Sigmoid colon (tissue), 7 donors: ENCODE measurements at places on chromosomes 4 and X. TPM values are rescaled to one million over a fixed set of nuclear protein-coding genes. Genes with fewer than 3 reads are reported as not detected.

Gene ANTXR2
- polyA plus RNA-seq: 28.5 TPM

- no peak overlapping the region for H3K4me3 ChIP-seq
- H3K27ac ChIP-seq: no peak overlapping the region
- no peaks in the 10 kb centered on the region for H3K36me3 ChIP-seq
- DNase-seq: no peak
- H3K4me1 ChIP-seq: no peaks in the 10 kb centered on the region
Measured at GRCh38 chrX:150377005-150377404, 13.9 kb downstream of the MAMLD1 start.

- no peaks in the 10 kb centered on the region for H3K36me3 ChIP-seq
- no peaks in the 10 kb centered on the region for H3K27me3 ChIP-seq
- no peak overlapping the region for H3K27ac ChIP-seq
- no peaks in the 10 kb centered on the region for H3K4me1 ChIP-seq
Measured at GRCh38 chr4:7725951-7726350, 213.7 kb downstream of the AFAP1 start.

Gene MAGEC2
- polyA plus RNA-seq: not detected

DNA sequence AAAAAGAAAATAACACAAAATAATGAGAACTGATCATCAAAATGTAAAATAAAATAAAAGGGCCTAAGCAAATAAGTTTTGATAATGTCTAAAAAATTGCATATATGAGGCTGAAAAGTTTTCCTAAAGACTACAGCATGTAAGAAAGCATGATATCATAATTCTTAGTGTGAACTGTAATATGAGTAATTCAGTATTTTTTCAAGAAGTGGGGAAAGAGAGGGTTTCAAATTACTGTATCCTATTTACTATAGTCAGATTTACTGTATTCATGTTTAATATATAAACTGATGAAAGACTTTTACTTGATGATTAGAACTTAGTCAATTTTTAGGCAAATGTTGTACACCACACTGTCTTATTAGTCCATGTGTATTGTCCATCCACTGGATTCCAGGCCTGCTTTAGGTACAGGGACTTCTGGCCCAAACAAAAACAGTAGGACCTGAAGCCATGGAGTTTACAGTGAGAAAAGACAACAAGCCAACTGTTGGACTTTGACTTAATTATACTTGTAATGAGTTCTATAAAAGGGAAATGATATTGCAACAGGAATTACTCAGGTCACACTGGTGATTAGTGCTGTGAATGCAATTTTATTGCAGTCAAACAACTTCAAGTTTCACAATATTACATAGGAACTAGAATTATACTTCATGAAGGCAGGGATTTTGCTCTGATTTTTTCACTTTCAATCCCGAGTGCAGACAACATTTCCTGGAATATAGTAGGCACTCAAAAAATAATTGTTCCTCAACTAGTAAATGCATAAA is 517.7 kb upstream of the GALNT7 start:
- no peak overlapping the region for H3K27ac ChIP-seq
- no peak for DNase-seq
- H3K36me3 ChIP-seq: no peaks in the 10 kb centered on the region
- no peak overlapping the region for H3K4me3 ChIP-seq
- no peaks in the 10 kb centered on the region for H3K4me1 ChIP-seq
- no peaks in the 10 kb centered on the region for H3K27me3 ChIP-seq

GRCh38 chr4:68256284-68256683 is 10.8 kb upstream of the TMPRSS11B start:
- no peaks in the 10 kb centered on the region for H3K36me3 ChIP-seq
- H3K4me1 ChIP-seq: no peaks in the 10 kb centered on the region
- H3K27ac ChIP-seq: no peak overlapping the region
- no peak overlapping the region for H3K4me3 ChIP-seq

GRCh38 chrX:10350981-10351380 is 194.2 kb downstream of the CLCN4 start:
- H3K4me3 ChIP-seq: no peak overlapping the region
- no peak for DNase-seq
- H3K27ac ChIP-seq: no peak overlapping the region
- no peaks in the 10 kb centered on the region for H3K4me1 ChIP-seq
- no peaks in the 10 kb centered on the region for H3K36me3 ChIP-seq

- H3K4me1 ChIP-seq: peaks cover 6% of the 10 kb centered on the region
- DNase-seq: no peak
- H3K4me3 ChIP-seq: no peak overlapping the region
- H3K36me3 ChIP-seq: no peaks in the 10 kb centered on the region
Measured at GRCh38 chrX:133384454-133384853, 30.8 kb downstream of the GPC4 start.

GRCh38 chrX:130916636-130917422 is 13.8 kb upstream of the ENOX2 start:
- no peaks in the 10 kb centered on the region for H3K4me1 ChIP-seq
- H3K4me3 ChIP-seq: no peak overlapping the region
- no peaks in the 10 kb centered on the region for H3K36me3 ChIP-seq
- H3K27me3 ChIP-seq: no peaks in the 10 kb centered on the region
- DNase-seq: no peak

Gene GAR1
- polyA plus RNA-seq: 21.3 TPM

DNA sequence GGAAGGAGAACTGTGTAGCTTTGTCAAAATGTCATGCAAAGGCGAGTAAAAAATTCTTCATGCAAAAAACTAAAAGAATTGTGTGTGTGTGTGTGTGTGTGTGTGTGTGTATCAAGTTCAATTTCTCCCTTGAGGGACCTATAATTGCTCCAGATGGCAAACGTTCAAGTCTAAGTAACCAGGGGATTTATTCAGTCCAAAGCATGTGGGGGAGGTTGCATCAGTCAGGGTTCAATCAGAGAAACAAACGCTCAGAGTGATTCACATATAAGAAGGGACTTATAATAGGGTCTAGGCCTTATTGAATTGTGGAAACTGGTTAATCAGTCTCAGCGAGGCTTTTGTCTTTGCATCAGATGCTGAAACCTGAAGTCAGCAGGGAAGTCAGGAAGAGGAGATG is 5.0 kb downstream of the DCAF8L1 start:
- DNase-seq: no peak
- H3K27ac ChIP-seq: no peak overlapping the region
- no peaks in the 10 kb centered on the region for H3K4me1 ChIP-seq
- no peaks in the 10 kb centered on the region for H3K27me3 ChIP-seq
- H3K4me3 ChIP-seq: no peak overlapping the region

Gene PKD2
- polyA plus RNA-seq: 7.3 TPM

Gene NUP62CL
- polyA plus RNA-seq: 3.2 TPM

Gene SSX2B
- polyA plus RNA-seq: not detected

DNA sequence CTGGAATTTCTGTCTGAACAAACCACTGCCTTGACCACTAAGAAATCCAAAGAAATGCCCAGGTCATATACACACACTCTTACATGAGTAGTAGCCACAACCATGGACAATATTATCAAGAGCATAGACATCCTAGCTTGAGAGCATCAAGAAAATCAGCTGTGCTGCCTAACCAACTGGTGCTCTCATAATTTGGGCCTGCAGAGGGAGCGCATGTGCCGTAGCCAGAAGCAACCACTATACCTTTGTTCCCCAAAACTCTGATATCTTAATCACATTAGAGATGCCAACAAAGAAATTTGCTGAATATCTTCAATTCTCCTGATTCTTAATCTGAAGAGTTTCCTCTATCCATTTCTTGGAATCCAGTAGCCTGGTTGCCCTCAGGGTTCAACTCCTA is 163.6 kb downstream of the ZNF674 start:
- DNase-seq: no peak
- H3K4me1 ChIP-seq: no peaks in the 10 kb centered on the region
- H3K27ac ChIP-seq: no peak overlapping the region
- no peak overlapping the region for H3K4me3 ChIP-seq

DNA sequence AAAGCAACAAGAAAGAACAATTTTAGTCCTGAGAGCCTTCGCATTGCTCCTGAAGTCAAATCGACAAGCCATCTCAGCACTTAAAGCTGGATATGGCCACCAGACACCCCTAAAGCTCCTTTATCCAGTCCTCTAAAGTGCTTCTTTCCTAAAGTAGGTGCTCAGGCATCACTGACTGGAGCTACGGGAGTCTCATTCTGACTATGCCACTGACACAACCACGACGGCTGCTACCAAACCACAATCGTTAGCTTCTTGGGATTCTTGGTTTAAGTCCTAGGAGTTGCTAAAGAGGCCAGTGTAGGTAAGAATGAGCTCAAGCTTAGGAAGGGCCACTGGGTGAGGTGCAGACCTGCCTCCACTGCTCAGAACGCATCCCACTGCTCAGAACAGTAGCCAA is 1.0 kb downstream of the SLC10A6 start:
- no peak for DNase-seq
- H3K4me3 ChIP-seq: peak overlapping the region; percentile 12
- H3K27ac ChIP-seq: no peak overlapping the region
- no peaks in the 10 kb centered on the region for H3K36me3 ChIP-seq
- H3K27me3 ChIP-seq: no peaks in the 10 kb centered on the region

DNA sequence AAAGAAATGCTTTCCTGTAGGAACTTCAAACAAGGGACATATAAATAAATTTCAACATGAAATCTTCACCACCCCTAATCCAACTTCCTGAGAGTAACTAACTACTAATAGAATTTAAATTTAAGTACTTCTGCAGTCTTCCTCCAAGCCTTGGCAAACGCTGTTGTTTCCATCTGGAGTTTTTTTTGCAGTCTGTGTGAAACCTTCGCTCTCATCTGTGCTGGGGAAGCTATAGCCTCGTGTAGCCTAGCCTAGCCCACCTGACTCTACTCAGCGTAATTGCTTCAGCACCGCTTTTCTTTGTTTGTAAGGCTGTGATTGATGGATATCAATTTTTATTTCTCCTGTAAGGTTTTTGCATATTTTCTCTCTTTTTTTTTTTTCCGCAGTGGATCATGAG is 30.9 kb downstream of the STOX2 start:
- no peak overlapping the region for H3K4me3 ChIP-seq
- H3K27ac ChIP-seq: no peak overlapping the region
- H3K27me3 ChIP-seq: no peaks in the 10 kb centered on the region
- H3K4me1 ChIP-seq: no peaks in the 10 kb centered on the region
- H3K36me3 ChIP-seq: no peaks in the 10 kb centered on the region

Gene MND1
- polyA plus RNA-seq: 5.1 TPM

GRCh38 chr4:185344743-185345538 is 50.8 kb downstream of the LRP2BP start:
- H3K4me3 ChIP-seq: no peak overlapping the region
- DNase-seq: no peak
- peak overlapping the region; percentile 82 for H3K27ac ChIP-seq
- H3K27me3 ChIP-seq: no peaks in the 10 kb centered on the region
